Activated CD4-positive, alpha-beta T cell treated with anti-CD3 and anti-CD28 coated beads, Interleukin-2, Interleukin-4, amounts not matched to agents 100 ng/mL and 50 ng/mL, durations not matched to agents 16 hours and 8 hours (primary cell): ENCODE measurements at places on chromosomes 11 and 22.
A peak's percentile ranks its signal among the peaks of the same experiment; 100 is the strongest.

GRCh38 chr22:49066619-49067018 is 761.1 kb downstream of the BRD1 start:
- DNase-seq, result no peak

- DNase-seq, result no peak
Observed at GRCh38 chr11:34260072-34260575, 97.7 kb downstream of the ABTB2 start.

DNA sequence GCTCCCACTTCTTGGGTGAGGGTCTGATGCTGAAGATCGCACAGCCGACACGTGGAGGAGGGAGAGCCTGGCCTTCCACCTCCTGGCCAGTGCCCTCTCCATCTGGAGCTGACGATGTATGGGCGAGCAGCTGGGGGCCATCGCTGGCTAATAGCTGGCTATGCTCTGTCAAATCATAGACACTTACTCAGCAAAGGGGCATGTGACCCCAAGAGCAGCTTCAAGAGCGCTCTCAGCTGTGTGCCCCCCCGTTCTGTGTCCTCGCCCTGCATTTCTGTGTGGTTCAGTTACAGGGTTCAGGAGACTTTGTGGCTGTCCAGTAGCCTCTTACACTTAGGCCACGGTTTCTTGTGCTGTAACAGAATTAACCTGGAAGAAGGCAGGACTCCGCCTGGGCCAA is 26.4 kb downstream of the FBLN1 start:
- no peak for DNase-seq

GRCh38 chr11:114890038-114890437 is 211.7 kb downstream of the NXPE2 start:
- no peak for DNase-seq

GRCh38 chr11:120622189-120622875 is 110.8 kb downstream of the GRIK4 start:
- DNase-seq, result peak; percentile 17
